GDM1 (cell line): ENCODE measurements at places on chromosomes 11 and 22.

DNA sequence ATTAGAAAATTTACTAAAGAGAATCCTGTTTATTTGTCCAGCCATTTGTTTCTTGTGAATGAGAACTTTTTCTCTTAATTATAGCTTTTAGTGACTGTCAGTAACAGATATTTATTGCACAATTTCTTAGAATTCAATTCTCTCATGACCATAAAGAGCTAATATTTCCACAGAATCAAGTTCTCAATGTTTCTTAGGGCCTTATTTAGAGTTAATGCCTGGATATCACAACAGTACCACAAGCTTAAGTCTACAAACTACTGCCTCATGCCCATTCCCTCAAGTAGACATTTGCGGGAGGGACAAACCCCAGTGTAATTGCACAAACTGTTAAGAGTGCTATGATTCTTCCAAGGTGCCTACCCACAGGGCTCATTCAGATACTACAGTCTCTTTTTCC is 199.7 kb upstream of the POU2AF2 start:
- no peak for DNase-seq

DNA sequence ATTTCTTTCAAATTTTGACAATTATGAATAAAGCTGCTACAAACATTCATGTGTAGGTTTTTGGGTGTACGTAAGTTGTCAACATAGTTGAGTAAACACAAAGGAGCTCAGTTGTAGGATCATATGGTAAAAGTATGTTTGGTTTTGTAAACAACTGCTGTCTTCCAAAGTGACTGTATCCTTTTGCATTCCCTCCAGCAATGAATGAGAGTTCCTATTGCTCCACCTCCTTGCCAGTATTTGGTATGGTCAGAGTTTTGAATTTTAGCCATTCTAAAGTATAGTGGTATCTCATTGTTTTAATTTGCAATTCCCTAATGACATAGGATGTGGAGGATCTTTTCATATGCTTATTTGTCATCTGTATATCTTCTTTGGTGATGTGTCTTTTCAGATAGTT is 28.0 kb upstream of the PHOX2A start:
- no peak for DNase-seq

DNA sequence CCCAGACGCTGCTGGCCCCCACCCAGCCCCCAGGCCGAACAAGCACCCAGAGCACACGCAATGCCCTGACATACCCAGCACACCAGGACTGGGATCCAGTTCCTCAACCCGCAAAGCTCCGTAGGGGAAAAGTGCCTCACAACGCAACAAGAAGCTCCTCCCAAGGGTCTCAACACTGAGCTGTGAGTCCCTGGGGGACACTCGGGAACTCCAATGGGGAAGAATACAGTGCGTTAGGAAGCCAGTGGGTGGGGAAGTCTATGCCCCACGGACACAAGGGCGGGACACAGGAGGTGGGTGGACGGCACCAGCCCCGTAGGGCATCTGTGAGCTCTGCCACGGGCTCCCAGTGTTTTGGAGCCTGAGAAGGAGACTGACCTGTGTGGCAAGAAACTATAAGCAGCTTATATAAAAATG is 1.6 kb downstream of the DEAF1 start:
- no peak for DNase-seq

DNA sequence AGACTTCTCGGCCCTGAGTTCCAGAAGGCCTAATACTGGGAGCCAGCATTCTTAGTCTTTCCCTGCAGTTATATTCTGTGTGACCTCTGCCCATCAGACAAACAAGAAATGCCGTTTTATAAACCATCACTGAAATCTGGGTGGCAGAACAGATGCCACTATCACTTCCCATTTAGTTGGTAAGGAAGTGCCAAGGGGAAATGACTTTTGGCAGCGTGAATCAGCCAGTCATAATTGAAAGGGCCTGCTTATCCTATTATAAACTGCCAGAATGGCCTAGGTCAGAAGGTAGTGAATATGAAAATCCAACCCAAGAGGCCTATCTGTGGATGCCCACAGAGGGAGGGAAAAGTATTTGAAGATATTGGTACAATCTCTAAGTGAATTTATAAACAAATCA is 646.8 kb upstream of the CCDC90B start:
- DNase-seq, result no peak

DNA sequence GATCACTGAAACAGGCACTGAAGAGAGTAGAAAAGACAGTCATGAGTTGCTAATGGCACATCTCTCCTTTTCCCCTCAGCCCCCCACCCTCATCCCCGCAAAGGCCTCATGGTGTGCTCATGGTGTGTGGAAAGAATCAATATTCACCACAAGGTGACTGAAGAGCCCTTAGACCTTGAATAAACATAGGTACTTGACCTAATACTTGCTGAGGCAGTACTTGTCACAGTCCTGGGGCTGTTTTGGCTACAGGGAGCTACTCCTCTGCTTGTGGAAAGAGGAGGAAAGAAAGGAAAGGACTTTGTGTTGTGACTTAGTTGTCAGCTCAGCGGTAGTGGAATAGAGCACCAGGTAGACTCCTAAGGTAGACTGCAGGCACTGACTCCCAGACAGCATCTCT is 537.8 kb upstream of the CCDC179 start:
- no peak for DNase-seq

DNA sequence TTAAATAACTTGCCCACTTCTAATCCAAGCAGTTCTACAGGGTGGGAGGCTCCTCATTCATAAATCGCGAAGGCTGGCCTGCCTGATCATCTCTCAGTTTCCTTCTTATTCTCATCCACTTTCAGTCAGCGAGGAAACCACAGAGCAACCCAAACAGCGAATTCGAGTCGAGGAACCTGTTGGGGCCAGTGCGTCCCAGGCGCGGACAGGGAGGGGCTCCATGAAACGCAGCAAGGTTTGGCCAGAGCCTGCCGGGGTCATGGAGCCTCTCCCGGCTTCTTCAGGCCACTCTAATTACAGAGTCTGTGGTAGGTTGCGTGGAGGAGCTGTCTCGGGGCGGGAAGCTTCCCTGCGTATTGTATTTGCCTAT is 741 bp upstream of the NAV2 start:
- DNase-seq, result no peak

- no peak for DNase-seq
Observed at GRCh38 chr22:47114813-47115517, 352.5 kb downstream of the TBC1D22A start.

DNA sequence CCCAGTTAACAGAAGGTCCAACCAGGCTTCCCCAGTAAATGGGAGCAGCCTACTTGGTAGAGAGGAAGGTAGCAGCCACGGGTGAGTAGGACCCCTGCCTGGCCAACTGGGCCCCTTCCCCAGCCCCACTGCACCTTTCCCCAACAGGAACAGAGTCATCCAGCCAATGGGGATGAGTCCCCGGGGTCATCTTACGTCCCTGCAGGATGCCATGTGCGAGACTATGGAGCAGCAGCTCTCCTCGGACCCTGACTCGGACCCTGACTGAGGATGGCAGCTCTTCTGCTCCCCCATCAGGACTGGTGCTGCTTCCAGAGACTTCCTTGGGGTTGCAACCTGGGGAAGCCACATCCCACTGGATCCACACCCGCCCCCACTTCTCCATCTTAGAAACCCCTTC is 6.6 kb downstream of the RIC8A start:
- DNase-seq, result no peak

DNA sequence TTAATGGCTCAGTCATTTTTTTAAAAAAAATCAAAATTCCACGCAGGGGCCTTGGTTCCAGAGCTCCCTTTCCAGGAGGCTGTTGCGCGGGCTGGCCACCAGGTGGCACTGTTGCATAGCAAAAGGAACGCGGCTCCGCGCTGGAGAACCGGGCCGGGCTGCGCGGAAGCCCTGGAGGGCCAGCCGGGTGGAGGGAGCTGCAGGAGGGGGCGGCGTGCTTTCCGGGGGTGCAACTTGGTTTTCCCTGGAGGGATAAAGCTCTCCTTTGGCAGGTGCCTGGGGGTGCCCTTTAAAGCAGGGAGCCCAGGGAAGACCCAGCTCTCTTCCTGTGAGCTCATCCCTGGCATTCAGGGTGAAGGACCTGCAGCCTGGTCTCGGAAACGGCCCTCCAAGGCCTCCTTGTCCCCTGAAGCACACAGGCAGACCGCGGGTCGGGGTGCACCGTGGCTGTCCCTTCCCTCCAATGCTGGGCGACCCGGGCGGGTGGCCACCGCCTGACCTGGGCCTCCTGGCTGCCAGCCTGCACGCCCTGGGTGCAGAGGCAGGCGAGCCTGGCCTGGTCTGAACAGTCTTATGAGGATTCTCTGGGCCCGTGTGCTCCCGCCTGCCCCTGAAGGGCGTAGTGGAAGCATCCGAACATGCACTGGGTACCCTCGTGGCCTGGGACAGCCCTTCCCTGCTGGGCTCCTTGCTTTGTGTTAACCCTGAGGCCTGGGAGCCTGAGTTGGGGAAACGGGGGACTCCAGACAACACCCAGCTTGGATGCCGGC is 23.4 kb downstream of the KRTAP5-5 start:
- DNase-seq, result no peak

GRCh38 chr11:115384236-115384635 is 120.0 kb downstream of the CADM1 start:
- no peak for DNase-seq

- no peak for DNase-seq
Observed at GRCh38 chr11:18594999-18595749, 4.4 kb upstream of the MISFA start.

- no peak for DNase-seq
Observed at GRCh38 chr22:47598864-47599263, 836.4 kb downstream of the TBC1D22A start.

- no peak for DNase-seq
Observed at GRCh38 chr11:11909727-11910126, 68.0 kb downstream of the USP47 start.

DNA sequence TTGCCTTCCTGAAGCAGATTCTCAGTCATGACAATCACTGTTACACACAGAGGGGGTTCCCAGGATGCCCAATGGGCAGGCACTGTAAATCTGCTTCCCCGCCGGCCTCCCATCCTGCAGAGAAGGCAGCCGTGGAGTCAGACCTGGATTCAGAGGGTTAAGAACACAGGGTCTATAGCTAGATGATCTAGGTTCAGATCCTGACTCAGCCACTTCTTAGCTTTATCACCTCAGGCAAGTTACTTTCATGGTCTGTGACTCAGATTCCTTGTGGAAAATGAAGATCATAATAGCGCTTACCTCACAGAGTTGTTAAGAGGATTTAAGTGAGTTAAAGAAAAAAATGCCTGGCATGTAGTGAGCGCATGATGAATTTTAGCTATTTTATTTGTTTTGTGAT is 95.9 kb downstream of the TIMP3 start:
- no peak for DNase-seq

DNA sequence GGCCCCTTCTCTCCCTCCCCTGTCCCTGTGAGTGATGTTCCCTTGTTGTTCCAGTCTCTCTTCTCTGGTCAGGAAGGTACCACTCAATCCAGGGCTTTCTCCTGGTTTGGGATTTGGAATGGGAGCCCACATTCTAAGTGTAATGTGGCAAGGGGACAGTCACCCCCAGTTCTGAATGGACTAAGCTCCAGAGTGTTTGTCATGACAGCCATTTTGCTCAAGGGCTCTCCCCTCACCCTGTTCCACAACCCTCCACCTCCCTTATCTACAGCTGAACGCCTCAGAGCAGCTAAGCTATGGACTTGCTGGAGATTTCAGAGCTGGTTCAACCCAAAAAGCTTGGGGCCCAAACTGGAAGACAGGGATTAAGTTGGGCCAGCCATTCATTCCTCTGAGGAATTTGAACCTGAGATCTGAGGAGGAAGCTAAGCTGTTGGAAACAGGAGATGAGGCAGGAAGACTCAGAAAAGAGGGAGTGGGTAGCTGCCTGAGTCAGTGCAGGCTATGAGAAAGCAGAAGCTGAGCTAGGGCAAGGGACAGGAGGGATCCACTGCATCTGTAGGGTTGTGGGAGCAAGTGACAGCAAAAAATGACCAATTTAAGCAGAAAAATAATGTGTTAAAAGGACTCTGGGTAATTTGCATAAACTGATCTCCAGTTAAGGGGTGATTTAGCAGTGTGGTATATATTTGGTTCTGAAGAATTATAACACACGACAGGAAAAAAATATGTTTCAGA is 22.9 kb upstream of the FCHSD2 start:
- DNase-seq, result peak; percentile 49

DNA sequence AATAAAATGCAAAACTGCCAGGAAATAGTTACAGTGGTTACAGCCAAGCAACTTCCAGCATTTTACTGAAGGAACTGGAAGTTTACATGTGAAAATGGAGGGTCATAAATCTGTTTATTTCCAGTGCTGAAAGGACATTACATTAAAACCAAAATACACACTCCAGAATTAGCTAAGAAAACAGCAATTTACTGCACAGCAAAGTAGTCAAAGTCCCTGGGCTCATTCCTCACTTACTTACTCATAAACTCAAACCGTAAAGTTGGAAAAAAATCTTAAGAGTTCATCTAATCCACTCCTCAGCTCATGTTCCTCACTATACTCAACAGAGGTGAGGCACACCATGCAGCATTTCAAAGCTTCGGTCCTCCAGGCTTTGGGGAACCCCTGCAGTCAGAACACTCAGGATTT is 17.4 kb downstream of the CTSC start:
- DNase-seq, result no peak

DNA sequence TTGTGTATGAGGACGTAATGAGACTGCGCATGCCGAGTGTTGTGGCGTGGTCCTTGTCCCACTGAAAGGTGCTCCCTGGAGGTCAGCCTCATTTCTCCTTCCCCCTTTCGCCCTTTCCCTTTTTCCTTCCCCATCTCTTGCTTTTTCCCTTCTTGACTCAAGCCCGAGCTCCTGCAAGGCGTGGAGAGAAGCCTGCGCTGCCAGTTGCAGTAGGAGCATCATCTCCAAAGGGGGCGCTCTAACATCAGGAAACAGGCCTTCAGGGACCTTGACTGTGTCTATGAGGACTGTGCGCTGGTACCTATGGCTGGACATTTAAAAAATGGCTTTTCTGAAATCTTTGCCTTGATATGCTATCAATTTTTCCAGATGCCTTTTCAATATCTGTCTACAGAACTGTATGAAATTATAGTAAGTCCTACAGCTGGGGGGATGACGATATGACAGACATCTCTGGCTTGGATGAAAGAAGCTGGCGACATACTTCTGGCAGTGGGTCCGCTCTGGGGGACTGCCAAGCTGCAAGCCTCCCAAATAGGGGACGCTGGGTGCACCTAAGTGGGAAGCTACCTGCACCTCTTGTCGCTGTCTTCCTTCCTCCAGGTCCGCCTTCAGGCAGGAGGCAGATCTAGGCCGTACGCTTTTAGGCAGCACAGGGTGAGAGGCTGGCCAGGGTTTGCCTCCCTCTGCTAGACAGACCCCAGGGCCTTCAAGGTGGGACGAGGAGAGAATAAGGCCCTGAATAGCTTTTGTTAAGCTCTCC is 96.5 kb downstream of the NXPE2 start:
- DNase-seq, result no peak

DNA sequence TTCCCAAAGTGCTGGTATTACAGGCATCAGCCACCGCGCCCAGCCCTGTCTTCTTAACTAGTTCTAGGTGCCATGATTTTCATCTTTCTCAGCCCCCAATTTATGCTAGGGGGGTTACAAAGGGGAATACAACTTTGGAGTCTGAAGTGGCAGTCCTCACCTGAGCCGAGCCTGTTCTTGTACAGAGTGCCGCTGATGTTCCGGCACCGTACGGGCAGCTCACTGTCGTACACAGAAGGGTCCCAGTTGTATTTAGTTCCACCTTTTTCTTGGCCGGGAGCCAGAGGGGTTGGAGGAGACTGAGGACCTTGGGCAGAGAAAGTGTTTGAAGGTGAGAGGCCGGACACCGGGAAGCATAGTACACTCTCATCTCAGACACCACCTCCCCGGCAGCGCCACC is 7.3 kb downstream of the DEAF1 start:
- DNase-seq, result no peak
